B cell (primary cell): ENCODE measurements at places on chromosomes 12 and 14. TPM values are rescaled to one million over a fixed set of nuclear protein-coding genes. Genes with fewer than 3 reads are reported as not detected.

DNA sequence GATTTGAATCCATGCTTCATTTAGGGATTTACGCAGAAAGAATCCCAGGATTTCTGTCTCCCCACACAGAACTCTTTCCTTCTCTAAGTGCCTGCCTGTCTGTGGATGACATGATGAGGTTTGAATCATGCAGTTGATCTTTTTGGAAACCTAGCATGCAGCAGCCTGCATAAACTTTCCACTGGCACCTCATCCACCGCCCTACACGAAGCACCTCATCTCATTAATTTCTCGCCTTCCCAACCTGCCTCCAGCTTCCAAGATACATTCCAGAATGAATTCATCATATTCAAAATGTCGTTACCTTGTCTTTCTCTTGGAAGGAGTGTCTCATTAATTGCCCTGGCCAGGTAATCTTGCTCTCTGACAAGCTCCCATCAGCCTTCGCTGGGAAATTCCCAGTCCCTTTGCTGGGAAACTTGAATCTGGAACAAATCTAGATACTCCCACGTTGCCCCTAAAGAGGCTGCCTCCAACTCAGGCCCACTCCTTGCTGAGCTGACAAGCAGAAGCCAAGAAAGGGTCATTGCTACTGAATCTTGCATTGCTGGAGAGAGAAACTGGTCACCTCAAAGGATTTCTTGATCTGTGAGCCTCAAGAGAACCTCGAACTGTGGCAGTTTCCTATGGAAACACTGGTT lies 48.2 kb downstream of the SERPINA3 start:
- no peak for DNase-seq

- no peak for DNase-seq
These were observed 208.6 kb downstream of the SLC2A13 start for GRCh38 chr12:39897315-39897714.

GRCh38 chr12:128076188-128076587 lies 190.8 kb upstream of the TMEM132C start:
- DNase-seq, result no peak

DNA sequence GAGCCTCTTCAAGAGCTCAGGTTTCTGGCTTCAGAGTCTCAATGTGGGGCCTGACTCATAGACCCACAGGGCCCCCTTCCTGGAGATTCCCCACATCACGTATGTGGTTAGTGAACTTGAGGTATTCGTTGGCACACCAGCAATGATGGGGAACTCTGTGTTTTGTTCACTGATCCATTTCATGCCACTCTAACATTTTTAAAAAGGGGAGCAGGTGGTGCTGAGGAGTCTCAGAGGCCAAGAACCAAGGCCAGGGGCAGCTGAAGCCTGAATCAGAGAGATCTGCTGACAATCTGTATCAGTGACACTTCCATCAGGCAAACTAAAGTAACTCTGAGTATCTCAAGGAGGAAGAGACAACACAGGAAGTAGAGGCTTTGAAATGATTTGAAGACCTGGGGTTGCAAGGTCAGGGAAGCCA lies 323.4 kb downstream of the VRK1 start:
- DNase-seq, result no peak

Gene SLC10A1
- not detected in 2 replicates for total RNA-seq

Gene GPR68
- 0.34 and 0.53 TPM in 2 replicates for total RNA-seq

Gene SYCP3
- total RNA-seq, result 0.12 and 0.80 TPM in 2 replicates

Gene NXPH4
- 6.9 and 8.6 TPM in 2 replicates for total RNA-seq
